ENCODE measurements at places on chromosomes 7 and 10. TPM values are rescaled to one million over a fixed set of nuclear protein-coding genes. Genes with fewer than 3 reads are reported as not detected.

DNA sequence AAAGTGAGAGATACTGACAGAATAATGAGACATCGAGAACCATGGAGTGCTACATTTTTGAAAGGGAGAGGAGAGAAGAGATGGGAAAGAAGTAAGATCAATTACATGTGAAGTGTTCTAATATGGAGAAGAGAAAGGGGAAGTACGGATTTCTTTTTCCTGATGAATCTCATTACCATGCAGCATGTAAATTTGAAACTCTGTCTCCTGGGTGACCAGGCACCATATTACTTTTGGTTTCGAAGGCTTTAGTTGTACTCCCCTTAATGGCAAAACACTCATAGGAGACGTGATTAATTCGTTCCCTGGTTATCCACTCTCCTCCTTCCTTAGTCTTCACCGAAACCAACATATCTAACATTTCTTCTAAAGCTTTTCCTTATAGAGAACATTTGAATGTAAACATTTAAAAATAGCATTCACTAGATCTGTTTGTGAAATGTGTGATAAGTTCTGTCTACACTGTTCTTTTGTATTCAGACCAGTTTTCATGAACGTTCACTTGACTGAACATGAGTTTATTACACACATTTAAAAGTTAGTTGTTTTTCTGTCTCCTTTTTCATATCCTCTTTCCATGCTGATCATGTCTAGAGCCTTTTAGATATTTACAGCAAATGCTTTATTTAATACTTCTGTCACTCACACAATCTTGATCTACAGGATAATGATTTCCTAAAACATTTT, 80.2 kb upstream of the MSRB2 start:
- H3K27me3 ChIP-seq = no peaks in the 10 kb centered on the region
- no peak overlapping the region for H3K27ac ChIP-seq
- no peaks in the 10 kb centered on the region for H3K36me3 ChIP-seq
- no peak overlapping the region for H3K4me3 ChIP-seq
- no peak for DNase-seq
- H3K4me1 ChIP-seq = no peaks in the 10 kb centered on the region

GRCh38 chr7:12031638-12032037, 179.5 kb upstream of the TMEM106B start:
- no peaks in the 10 kb centered on the region for H3K36me3 ChIP-seq
- H3K27me3 ChIP-seq = no peaks in the 10 kb centered on the region
- no peak for DNase-seq
- H3K27ac ChIP-seq = no peak overlapping the region

DNA sequence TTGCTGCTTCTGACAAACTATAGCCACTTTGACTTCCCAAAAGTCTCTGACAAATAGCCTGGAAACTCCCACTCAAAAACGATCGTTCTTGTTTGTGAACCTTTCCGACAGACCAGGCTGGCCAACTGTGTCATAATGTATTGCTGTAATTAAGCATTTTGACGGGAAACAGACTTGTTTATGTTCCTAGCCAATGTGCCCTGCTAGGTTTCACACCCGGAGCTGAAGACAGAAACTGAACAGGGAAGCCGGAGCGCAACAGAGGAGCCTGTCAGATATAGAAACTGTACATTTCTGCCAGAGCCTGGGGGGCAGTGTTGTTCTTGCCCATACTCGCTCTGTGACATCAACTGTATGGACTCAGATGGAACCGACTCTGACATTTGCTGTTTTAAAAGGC, 55.3 kb upstream of the C7orf33 start:
- no peaks in the 10 kb centered on the region for H3K36me3 ChIP-seq
- no peaks in the 10 kb centered on the region for H3K4me1 ChIP-seq
- no peak overlapping the region for H3K4me3 ChIP-seq
- DNase-seq = no peak
- no peaks in the 10 kb centered on the region for H3K27me3 ChIP-seq
- no peak overlapping the region for H3K27ac ChIP-seq

DNA sequence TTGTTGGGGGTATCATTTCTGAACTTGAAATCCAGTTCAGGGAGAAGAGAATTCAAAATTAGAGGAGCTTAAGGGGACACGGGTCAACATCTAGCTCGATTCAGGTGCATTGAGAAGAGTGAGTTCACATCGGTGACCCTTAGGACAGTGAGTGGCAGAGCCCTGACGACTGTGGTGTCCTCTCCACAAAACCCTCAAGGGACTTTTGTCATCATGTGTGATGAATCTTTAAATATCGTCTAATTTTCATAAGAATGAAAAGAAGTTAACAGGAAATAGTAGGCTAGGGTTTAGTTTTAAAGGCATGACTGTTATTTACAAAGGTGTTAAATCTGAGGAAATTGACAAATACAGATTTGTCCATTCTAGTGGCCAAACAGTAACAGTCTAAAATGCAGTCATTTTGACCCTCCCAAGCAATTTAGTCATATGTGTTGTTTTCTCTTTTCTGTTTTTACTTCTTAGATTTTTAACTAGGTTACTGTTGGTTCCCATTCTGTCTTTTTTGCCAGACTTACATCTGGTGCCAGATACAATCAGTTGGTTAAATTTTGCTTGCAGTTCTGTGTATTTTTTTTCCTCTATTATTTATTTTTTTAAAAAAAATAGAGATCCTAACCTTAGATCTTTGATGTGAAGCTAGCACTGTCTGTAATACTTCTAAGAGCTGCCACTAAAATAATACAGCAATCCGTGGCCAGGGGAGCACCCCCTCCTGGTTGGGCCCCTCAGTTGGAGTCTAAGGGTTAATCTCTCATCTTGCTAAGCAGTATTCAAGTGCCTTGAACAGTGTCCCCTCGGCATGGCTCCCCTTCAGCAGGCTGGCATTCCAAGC, 34.9 kb upstream of the SH2B2 start:
- H3K4me1 ChIP-seq = no peaks in the 10 kb centered on the region
- H3K36me3 ChIP-seq = no peaks in the 10 kb centered on the region
- H3K27ac ChIP-seq = no peak overlapping the region
- no peak overlapping the region for H3K4me3 ChIP-seq

- H3K27ac ChIP-seq = no peak overlapping the region
- peak; percentile 30 for DNase-seq
- no peak overlapping the region for H3K4me3 ChIP-seq
- H3K27me3 ChIP-seq = peaks cover 5% of the 10 kb centered on the region
- no peaks in the 10 kb centered on the region for H3K36me3 ChIP-seq
- H3K4me1 ChIP-seq = no peaks in the 10 kb centered on the region
Measured at GRCh38 chr10:84296091-84296981, 32.1 kb upstream of the CCSER2 start.

GRCh38 chr10:13891128-13892000, 304.6 kb downstream of the PRPF18 start:
- no peaks in the 10 kb centered on the region for H3K4me1 ChIP-seq
- peak overlapping the region; percentile 64 for H3K27ac ChIP-seq
- H3K4me3 ChIP-seq = peak overlapping the region; percentile 38
- H3K27me3 ChIP-seq = no peaks in the 10 kb centered on the region
- no peaks in the 10 kb centered on the region for H3K36me3 ChIP-seq

SLC26A3 gene
- total RNA-seq = 0.55 TPM

GUSB gene
- 24.4 TPM for total RNA-seq
